ENCODE measurements at places on chromosomes 2 and 18. TPM values are rescaled to one million over a fixed set of nuclear protein-coding genes. Genes with fewer than 3 reads are reported as not detected.

CROCC2 gene
- polyA plus RNA-seq: not detected

EDAR gene
- polyA plus RNA-seq: not detected

MORN2 gene
- 24.0 TPM for polyA plus RNA-seq

CAPN14 gene
- not detected for polyA plus RNA-seq

PROM2 gene
- polyA plus RNA-seq: not detected

- DNase-seq: no peak
These were observed 52.2 kb downstream of the EIF5B start for GRCh38 chr2:99389371-99389770.

DNA sequence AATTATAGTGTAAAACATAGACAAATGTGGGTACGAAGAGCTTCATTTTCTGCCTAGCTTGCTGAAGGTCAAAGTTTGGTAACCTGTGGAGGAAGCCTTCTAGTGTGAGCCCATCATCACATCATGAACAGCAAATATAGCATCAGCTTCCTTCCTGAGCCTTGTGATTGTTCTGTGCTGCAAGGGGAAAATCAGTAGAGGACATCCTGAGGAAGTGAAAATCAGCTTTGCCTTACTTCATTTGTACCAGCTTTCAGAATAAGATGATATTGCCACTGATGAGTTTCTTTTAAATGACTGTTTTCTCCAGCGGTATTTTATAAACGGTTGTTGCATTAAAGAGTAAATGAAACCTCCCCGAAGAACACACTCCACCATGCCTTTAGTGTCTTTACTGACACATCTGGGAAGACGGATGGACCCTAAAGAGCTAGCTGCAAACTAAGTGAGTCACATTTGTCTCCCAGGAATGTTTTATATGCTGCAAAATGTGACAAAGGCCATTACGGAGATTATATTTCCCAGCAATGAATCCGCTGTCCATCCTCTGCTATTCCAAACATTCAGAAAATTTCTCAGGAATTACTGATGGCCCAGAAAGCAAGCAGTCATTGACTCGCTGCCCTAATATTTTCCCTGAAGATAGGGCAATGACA lies 1272.8 kb downstream of the SUCLG1 start:
- DNase-seq: no peak

DNA sequence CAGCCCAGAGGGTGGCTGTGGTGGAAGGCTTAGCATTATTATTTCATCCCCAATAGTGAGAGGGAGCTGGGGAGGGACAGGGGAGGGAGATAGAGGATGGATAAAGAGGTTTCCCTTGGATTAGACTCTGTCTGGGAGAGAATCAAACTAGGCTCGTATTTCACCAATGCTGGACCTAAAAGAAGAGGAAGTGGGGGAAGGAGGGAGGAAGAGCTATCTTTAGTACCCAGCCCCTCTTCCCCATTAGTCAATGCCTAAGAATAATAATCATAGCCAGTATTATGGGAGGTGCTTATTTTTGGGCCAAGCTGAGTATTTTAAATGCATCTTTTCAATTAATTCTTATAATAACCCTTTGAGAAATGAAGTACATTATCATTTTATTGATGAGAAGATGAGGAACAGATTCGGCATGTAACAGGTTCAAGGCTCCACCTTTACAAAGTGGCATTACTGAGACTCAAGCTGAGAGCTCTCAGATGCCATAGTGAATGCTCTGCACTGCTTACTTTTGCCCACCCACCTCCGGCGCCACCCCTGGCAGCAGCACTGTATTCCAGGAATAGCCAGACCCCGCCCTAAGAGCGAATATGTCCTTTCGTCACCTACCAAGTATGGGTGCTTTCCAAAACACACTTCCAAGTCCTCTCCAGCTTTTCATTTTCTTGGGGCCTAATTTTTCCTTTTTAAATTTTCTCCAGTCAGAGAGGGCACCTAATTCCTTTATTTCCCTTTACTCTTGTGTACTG lies 21.0 kb downstream of the PAX8 start:
- peak; percentile 59 for DNase-seq

DNA sequence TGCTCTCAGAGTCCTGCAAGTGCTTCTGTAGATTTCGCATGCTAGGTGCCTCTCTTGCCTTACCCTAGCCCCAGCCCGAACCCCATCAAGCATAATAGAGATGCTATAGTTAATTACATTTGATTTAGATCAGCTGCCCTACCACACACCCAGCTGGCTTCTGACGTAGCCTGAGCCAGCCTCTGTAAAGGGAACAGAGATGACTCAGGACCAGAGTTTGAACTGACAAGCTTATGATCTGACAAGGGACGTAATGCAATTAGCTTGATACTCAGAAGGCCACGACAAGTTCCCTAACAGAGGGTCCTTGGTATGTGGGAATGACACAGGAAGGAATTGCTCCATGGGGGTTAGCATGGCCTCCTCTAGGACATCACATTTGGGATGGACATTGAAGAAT lies 126.6 kb downstream of the LRATD1 start:
- no peak for DNase-seq

- no peak for DNase-seq
These were observed 9.0 kb upstream of the EFR3B start for GRCh38 chr2:25032901-25033300.

DNA sequence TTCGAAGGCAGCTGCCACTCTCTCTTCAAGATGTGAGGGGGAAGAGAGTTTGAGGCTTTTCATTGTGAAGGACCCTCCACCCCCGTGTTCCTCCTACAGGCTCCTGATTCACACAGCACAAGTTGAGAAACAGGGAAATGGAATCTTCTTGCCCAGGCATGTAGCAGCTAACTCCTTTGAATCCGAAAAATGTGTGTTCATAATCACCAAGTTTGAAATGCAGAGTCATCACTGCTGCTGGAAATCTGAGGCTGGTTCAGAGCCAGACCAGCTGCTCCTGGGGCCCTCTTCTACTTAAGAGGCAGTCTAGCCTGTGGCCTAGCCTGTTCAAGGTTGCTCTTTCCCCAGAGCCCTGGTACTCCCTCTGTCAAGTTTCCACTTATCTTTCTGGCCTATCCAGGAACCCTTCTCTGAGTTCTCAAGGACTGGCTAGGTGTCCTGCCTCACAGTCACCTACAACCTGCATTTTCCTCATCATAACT lies 166.4 kb downstream of the TMEM247 start:
- DNase-seq: no peak

GRCh38 chr18:77360315-77361190 lies 110.9 kb downstream of the GALR1 start:
- DNase-seq: no peak

- DNase-seq: no peak
These were observed 129.9 kb downstream of the SOCS6 start for GRCh38 chr18:70418546-70419311.

DNA sequence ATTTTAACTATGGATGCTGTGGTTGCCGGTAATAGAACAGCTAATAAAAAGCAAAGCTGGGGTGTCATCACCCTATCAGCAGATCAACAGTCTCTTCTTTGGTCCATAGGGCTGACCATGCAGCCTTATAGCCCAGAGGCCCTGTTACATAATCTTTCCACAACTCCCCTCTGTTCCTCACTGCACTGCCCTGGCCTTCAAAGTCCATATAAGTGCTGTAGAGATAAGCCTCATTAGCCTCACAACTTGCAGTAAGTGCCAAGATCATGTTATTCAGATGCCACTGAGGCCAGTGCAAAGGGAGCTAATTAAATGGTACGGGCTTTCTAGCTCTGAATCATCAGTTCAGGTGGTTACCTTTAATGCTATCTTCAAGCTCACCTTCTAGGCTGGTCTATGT lies 89.7 kb upstream of the CXCR4 start:
- no peak for DNase-seq

DNA sequence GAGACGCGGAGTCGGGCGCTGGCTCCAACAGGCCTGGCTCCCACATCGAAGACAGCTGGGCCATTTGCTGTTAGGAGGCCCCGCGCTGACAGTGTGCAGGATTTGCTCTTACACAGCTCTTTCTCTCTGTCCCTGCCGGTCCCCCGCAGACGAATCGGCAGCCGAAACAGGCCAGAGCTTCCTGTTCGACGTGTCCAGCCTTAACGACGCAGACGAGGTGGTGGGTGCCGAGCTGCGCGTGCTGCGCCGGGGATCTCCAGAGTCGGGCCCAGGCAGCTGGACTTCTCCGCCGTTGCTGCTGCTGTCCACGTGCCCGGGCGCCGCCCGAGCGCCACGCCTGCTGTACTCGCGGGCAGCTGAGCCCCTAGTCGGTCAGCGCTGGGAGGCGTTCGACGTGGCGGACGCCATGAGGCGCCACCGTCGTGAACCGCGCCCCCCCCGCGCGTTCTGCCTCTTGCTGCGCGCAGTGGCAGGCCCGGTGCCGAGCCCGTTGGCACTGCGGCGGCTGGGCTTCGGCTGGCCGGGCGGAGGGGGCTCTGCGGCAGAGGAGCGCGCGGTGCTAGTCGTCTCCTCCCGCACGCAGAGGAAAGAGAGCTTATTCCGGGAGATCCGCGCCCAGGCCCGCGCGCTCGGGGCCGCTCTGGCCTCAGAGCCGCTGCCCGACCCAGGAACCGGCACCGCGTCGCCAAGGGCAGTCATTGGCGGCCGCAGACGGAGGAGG lies 3.5 kb downstream of the GDF7 start:
- DNase-seq: no peak

DNA sequence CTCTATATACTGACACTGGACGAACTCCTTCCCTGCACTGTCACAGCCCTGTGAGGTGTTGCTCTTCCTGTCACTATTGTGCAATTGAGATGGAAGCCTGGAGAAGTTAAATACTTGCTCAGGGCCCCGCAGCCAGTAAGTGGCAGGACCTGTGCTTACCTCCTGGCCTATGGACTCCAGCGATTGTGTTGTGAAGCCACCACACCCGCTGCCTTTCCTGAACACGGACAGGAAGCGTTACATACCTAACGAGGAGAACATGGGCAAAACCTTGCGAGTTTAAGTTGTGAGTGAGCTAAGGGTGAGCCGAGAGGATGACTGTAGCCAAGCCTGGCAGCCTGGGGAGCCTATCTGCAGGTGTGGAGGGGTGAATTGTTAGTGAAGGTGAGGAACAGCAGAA lies 26.1 kb downstream of the RAB31 start:
- DNase-seq: no peak

DNA sequence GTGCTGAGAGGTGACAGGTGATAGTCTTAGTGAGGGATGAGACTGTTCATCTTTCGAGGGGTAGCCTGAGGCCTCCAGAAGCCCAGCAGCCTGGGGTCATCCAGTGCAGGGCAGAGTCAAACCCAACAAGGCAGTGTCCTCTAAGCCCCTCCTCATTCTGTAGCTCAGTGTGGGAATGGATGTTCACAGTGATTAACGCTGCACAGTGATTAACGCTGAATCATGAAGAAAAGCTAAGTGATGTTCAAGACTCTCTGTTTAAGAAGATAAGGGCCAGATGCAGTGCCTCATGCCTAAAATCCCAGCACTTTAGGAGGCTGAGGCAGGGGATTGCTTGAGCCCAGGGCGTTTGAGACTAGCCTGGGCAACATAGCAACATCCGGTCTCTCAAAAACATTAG lies 56.3 kb upstream of the LAPTM4A start:
- no peak for DNase-seq

Measured in CD14-positive monocyte (primary cell).